ENCODE measurements at places on chromosomes 6 and 20. TPM values are rescaled to one million over a fixed set of nuclear protein-coding genes. Genes with fewer than 3 reads are reported as not detected.

MYL9 gene
- total RNA-seq = not detected

SLC17A9 gene
- total RNA-seq = 0.31 TPM

RBBP9 gene
- total RNA-seq = 27.2 TPM

GSTA2 gene
- total RNA-seq = not detected

HLA-E gene
- total RNA-seq = 22.2 TPM

BCAS1 gene
- 5.0 TPM for total RNA-seq

SLCO4A1 gene
- total RNA-seq = 2.5 TPM

NKX2-4 gene
- total RNA-seq = not detected

ADGRF4 gene
- total RNA-seq = 0.31 TPM

MYO6 gene
- 40.1 TPM for total RNA-seq

FAM110A gene
- 9.1 TPM for total RNA-seq

TRIM40 gene
- not detected for total RNA-seq

RGS17 gene
- total RNA-seq = 82.6 TPM

PRELID3B gene
- 42.9 TPM for total RNA-seq
